OCI-M1 (cell line): ENCODE measurements at places on chromosomes 1 and 21.

DNA sequence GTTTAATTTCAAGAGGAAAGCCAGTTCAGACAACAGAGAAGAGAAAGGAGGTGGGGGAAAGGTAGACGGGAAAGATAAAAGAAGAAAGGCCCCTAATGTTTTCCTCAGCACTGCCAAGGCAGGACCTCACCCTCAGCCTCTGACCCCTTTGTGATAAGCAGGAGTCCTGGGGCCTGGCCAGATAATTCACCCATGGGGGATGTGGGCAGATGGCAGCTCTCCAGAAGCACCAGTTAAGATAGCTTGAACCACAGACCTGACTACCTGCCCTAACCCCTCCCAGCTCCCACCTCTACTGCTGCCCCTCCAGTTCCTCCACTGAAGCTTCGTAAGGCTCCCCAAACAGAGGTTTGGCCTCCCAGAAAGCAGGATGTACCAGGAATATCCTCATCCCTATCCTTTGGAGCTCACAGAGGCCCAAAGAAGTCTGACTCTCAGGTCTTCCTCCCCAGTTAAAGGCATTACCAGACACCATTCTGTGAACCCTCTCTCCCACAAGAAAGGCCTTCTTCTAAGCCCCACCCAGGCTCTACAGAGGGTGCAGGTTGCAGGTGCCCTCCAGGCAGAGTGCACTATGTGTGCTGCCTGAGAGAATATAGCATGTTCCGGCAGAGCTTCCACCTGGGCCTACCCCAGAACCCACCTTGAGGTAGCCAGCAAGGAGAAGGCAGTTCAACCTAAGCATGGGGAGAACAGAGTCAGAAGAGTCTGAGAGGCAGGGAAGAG is 9.2 kb upstream of the SNAPIN start:
- DNase-seq = peak; percentile 63

- DNase-seq = no peak
Measured at GRCh38 chr21:29389136-29389535, 90.4 kb downstream of the BACH1 start.

DNA sequence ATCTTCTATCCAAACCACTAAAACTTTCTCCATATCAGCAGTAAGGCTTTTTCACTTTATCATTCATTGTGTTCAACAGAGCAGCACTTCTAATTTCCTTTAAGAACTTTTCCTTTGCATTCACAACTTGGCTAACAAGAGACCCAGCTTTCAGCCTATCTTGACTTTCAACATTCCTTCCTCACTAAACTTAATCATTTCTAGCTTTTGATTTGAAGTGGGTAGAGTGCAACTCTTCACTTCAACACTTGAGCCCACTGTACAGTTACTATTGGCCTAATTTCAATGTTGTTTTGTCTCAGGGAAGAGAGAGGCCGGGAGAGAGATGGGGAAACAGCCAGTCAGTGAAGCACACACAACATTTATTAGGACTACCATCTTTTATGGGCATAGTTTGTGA is 2.0 kb downstream of the UBE2G2 start:
- DNase-seq = no peak

DNA sequence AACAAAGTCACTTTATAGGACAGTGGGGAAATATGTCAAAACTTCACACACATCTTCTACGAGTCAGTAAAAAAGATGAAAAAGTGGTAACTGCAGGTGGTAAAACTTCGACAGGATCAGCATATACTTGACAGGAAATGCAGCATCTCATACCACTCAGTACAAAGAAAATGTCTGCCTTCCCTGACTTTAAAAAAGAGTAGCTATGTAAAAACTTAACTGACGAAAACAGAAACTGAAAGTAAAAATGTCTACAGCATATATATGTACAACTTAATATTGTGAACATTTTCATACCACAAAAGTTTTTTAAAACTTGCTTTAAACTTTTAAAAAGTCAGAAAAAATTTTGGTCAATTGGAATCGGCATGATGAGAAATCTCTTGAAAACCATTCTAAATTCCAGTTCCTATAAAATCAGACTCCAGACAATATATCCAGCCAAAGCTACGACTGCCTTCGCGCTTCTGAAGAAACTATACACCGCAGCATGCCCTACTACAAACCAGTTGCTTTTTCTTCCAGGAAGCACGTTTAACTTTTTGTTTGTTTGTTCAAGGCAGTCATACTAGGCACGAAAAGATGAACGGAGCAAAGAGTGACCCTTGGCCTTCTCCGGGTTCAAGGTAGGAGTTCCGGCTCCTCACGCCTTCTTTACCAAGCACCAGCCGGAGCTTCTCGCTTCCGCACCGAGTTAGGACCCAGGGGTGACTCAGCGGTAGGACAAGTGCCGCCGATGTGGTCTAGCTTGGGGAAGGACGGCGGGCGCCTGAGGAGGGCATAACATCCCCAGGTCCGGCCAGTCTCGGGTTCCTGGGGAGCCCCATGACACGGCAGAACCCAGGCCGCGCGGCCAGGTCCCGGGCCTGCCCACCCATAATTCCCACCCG is 612 bp downstream of the PSMA5 start:
- peak; percentile 88 for DNase-seq

- DNase-seq = no peak
Measured at GRCh38 chr1:54273092-54273794, 73.3 kb downstream of the MRPL37 start.

- DNase-seq = no peak
Measured at GRCh38 chr1:227886993-227887696, 60.6 kb downstream of the WNT9A start.

- DNase-seq = peak; percentile 43
Measured at GRCh38 chr1:234776876-234777855, 167.2 kb upstream of the IRF2BP2 start.

- peak; percentile 78 for DNase-seq
Measured at GRCh38 chr1:161185282-161185682, 8.0 kb upstream of the B4GALT3 start.

- DNase-seq = no peak
Measured at GRCh38 chr1:221793439-221794078, 51.7 kb upstream of the DUSP10 start.

GRCh38 chr1:90614872-90615271 is 102.2 kb downstream of the BARHL2 start:
- DNase-seq = peak; percentile 15

DNA sequence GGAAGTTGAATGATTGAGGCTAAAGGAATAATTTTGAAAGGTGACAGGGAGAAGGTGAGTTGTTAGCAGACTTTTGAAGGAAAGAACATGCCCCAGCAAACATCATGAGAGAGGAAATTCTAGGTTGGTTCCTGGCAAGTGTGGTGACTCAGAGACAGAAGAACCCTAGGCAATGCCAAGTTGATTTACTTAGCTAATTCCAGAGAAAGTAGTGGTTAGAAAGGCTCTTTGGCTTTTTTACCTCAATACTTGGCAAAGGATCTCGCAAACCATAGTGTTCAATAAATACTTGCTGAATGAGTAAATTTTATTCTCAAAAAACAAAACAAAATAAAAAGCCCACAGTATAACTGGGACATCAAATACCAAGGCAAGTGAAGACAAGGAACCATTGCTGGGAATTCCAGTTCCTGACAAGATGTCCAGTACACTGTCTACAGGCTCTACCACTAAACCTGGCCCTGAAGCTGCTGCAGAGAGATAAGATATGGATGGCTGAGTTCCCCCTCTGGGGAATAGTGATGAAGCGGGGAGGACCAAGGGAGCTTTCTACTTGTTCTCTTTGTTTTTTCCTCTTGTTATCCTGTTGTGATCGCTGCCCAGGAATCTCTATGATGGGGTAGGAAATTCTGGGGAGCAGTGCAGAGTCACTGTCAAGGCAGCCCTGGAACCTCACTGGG is 48.2 kb downstream of the IL12RB2 start:
- DNase-seq = peak; percentile 73

DNA sequence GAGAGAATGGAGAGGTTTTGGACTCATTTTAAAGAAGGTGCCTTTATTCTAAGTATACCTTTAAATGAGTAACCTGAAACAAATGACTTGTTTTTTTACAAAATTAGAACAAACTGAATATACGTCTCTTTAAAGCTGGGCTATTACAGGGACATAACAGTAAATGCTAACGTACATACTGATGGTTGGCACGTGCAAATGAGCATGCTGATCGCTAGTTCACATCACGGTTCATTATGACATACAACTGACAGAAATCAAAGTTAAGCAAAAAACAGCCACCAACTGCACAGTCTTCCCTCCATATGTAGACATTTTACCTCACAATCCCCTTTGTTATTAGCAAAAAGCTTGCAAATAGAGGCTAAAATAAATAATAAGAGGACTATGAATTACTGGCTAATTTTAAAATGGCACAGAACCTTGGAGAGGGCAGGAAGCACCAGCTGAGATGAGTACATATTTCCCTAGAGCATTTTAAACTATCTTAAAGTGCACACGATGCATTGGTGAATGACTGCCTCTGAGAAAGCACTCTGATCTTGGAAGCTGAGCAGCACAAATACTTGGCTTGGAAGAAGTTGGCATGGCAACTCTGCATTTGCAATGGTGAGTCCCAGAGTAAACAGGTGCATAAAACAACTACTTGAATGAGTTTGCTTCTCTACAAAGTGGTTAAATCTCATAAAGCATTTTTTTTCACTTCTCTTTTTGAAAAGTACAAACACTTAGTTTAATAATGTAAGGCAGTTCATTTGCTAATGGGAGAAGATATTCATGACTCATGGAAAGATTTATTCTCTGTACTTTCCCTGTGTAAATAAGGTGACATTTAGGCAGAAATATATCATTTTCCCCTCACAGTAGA is 204.7 kb downstream of the LHX8 start:
- no peak for DNase-seq

DNA sequence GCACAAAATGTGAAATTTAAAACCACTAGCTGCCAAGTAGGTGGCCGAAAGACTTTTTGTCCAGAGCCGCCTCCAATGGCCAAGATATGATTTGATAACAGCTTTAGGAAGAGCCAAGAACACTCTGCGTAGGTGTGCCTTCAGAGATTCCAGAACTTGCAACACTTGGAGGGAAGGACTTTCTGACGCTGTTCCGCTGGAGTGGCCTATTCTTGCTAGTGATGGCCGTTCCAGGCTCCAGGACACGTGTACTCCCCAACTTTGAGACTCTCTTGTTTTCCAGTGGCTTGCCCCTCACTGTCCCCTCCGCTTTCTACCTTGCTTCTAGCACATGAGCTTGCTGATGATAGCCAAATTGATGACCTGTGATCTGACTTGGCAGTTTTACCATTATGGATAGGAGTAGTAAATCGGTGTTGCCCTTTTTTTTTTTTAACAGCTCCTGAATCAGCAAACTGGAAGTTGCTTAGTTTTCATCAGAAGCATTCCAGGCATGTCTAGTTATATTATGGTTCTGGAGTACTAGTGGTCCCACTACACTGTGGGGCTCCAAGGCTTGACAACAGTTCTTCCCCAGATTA is 1.0 kb downstream of the PRDX6 start:
- peak; percentile 67 for DNase-seq

DNA sequence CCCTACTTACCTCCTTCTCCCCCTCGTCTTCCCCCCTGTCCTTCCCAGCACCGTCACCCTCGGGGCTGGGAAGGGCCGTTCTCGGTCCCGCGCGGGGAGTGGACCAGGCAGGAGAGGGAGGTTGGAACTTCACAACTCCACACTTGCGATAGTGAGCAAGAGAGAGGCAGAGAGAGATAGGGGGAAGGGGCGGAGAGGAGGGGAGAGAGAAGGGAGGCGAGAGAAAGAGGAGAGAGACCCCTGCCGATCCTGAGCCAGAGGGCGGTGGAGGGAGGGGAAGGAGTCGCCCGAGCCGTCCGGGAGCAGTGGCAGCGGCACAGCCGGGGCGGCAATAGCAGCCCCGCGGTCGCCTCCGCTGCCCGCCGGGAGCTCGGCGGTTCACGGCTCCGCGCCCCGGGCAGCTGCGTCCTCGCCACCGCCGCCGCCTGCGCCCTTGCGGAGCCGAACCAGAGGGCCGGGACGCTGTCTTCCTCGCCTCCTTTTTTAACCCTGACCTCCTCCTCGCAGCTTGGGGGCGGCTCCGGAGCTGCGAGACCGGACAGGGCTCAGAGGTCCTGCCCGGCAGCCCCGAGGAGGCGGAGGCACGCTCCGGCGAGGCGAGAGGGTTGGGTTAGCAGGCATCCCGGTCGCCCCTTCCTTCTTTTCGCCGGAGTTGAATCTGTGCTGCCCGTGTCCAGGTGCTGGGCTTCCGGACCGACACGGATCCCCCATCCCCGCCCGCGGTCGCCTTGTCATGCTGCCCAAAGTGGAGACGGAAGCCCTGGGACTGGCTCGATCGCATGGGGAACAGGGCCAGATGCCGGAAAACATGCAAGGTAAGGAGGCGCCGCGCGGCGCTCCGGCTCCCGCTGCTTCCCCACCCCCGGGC is 11.7 kb downstream of the NR5A2 start:
- DNase-seq = no peak

GRCh38 chr1:966704-967300 is 520 bp downstream of the PLEKHN1 start:
- DNase-seq = peak; percentile 74

DNA sequence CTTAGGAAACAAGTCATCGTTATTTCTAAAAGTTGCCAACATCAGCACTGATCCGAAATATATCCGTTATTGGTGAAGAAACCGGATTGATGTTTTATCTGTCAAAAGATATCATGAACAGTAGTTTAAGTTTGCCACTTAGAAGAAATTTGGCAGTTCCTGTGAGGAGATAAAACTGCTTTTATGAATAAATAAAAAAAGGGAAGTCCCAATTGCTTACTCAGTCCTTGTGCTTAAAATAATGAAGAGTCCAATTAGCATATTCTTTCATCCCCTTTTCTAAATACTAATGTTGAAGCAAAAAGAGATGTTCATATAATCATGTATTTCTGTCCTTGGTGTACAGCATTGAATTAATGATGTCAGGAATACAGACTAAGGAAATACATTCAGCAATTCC is 164.6 kb downstream of the NCAM2 start:
- peak; percentile 81 for DNase-seq

- DNase-seq = no peak
Measured at GRCh38 chr1:87393445-87394085, 64.9 kb downstream of the LMO4 start.

GRCh38 chr1:224113545-224113917 is 380 bp upstream of the FBXO28 start:
- DNase-seq = no peak

DNA sequence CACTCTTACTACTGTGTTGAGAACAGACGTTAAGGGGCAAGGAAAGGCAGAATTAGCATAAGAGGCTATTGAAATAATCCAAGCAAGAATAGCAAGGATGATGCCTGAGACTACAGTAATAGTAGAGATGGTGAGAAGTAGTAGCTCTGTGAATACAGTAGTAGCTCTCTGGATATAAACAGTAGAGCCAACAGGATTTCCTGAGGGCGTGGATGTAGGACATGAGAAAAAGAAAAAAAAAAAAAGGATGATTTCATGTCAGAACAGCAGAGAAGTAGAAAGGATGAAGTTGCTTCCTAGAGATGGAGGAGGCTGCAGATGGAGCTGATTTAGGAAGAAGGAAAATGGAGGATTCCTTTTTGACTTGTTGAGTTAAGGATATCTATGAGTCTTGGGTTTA is 112.3 kb downstream of the OMA1 start:
- DNase-seq = no peak

GRCh38 chr1:224856973-224857372 is 72.5 kb upstream of the DNAH14 start:
- no peak for DNase-seq

GRCh38 chr1:151980287-151981177 is 13.1 kb downstream of the S100A10 start:
- DNase-seq = no peak

- no peak for DNase-seq
Measured at GRCh38 chr1:153956997-153957715, 1.3 kb downstream of the CRTC2 start.
